ENCODE measurements at places on chromosomes 11 and 22. TPM values are rescaled to one million over a fixed set of nuclear protein-coding genes. Genes with fewer than 3 reads are reported as not detected.

GRCh38 chr22:43330178-43331068, 12.7 kb downstream of the SCUBE1 start:
- no peak overlapping the region for H3K27ac ChIP-seq
- no peaks in the 10 kb centered on the region for H3K36me3 ChIP-seq
- no peak for DNase-seq
- H3K4me3 ChIP-seq = no peak overlapping the region
- no peaks in the 10 kb centered on the region for H3K27me3 ChIP-seq
- no peaks in the 10 kb centered on the region for H3K4me1 ChIP-seq

DNA sequence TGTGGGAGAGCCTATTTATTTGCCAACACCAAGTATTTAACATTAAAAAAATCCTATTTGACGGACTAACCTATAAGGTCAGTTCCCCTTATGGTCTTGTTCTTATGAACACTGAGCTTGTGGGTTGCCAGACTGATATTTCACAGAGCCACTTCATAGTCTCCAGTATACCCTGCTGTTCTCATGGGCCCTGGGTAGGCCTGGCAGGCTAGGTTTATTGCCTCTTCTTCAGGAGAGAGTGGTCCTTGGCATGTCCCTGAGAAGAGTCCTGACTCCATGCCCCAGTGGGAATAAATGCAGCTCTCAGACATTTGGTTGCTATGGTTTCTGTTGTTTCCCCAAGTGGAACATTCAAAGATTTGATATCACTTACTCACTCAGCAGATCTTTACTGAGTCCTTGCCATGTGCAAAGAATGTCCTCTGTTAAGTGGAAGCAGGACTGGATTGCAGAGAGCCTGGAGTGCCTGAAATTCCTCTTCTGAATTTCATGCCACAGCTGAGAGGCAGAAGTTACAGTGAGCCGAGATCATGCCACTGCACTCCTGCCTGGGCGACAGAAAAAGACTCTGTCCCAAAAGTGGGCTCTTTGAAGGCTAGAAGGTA, 15.7 kb downstream of the SLC5A1 start:
- no peaks in the 10 kb centered on the region for H3K36me3 ChIP-seq
- no peaks in the 10 kb centered on the region for H3K27me3 ChIP-seq
- no peaks in the 10 kb centered on the region for H3K4me1 ChIP-seq
- no peak overlapping the region for H3K4me3 ChIP-seq

DNA sequence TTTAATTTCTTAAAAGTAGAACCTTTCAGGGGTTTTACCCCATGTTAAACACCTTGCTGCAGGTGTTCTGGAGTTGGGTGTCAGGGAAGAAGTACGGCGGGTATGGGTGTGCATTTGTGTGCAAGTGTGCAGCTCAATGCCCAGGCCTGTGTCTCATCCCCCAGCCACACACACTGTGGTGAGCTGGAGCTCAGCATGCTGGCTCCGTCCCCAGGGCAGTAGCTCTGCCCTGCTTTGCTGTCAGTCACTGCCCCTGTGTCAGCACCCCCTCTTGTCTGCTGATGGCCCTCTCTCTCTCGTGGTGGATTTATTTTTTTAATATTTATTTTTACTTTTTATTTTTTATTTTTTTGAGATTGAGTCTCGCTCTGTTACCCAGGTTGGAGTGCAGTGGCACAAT, 35.8 kb upstream of the MYO18B start:
- no peak overlapping the region for H3K27ac ChIP-seq
- H3K36me3 ChIP-seq = no peaks in the 10 kb centered on the region
- no peaks in the 10 kb centered on the region for H3K4me1 ChIP-seq

DNA sequence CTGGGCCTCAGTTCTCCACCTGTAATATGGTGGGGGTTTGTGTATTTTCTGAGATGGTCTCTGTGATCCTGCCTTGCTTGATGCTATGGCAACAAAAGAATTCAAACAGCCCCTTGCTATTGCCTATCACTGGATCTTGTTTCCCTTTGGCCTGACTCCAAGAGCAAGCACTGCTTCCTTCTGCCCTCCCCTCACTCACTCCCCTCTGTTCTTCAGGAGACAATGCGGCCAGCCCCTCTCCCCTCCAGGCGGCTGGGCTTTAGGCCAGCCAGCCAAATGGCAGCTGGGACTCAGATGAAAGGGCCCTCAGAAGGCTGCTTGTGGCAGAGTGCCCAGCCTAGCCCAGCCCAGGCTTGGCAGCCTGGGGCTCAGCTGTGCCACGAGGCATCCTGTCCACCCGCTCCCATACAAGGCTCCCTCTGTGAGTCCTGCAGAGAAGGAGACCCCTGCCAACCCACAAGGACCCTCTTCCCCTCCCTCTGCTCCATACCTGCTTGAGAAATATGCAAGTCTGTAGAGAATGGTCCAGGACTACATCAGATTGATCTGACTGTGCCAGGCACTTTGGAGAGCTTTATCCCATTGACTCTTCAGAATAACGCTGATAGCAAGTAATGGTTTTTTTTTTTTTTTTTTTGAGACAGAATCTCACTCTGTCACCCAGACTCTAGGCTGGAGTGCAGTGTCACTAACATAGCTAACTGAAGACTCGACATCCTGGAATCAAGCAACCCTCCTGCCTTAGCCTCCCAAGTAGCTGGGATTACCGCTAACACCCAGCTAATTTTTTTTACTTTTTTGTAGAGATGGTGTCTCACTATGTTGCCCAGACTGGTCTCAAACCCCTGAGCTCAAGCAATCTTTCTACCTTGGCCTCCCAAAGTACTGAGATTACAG, 7.6 kb upstream of the KCTD14 start:
- no peak overlapping the region for H3K27ac ChIP-seq
- H3K4me3 ChIP-seq = no peak overlapping the region
- DNase-seq = no peak
- H3K27me3 ChIP-seq = no peaks in the 10 kb centered on the region
- no peaks in the 10 kb centered on the region for H3K36me3 ChIP-seq

DNA sequence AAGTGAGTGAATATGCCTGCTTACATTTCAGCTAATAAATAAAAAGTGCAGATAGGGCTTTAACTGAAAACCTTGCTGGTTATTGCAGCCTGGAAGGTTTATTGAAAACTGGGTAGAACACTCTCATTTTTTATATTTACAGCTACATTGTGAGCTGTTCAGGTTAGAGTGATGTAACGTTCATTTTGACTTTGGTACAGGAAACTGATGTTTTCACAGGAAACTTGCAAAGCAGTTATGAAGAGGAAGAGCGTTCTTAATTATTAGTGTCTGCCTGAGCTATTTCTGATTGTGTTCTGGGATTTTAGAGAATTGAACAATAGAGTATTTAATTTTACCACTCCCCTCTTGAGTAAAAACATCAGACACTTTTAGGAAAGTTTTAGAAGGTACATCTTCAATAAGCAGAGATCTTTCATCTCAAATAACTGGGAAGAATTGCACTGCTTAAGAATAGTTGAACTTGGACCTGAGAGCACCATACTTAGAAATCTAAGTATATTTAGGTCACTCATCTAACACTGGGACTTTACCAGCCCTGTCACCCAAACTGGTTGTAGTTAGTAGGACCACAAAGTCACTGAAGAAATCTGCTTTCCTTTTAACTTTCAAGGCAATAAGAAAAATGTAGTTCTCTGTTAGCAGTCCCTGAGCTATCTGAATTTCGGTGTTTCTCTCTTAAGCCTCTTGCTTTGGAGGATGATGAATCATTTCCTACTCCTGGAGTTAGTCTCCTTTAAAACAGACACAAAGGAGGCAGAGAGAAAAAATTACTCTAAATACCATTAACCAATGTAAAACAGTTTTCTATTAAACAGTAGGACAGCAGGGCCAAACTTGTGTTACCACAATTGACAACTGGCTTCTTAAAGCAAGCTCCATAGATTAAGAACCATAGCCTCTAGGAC, 128.6 kb upstream of the DDI1 start:
- no peak overlapping the region for H3K4me3 ChIP-seq
- DNase-seq = no peak
- no peaks in the 10 kb centered on the region for H3K27me3 ChIP-seq
- no peaks in the 10 kb centered on the region for H3K36me3 ChIP-seq
- H3K27ac ChIP-seq = no peak overlapping the region
- H3K4me1 ChIP-seq = no peaks in the 10 kb centered on the region

GRCh38 chr11:9606809-9607510, 33.5 kb downstream of the WEE1 start:
- no peak overlapping the region for H3K27ac ChIP-seq
- no peak for DNase-seq
- H3K4me3 ChIP-seq = no peak overlapping the region
- no peaks in the 10 kb centered on the region for H3K27me3 ChIP-seq
- no peaks in the 10 kb centered on the region for H3K36me3 ChIP-seq
- peaks cover 5% of the 10 kb centered on the region for H3K4me1 ChIP-seq

- no peak overlapping the region for H3K4me3 ChIP-seq
- no peaks in the 10 kb centered on the region for H3K4me1 ChIP-seq
- no peak for DNase-seq
- H3K27ac ChIP-seq = no peak overlapping the region
- no peaks in the 10 kb centered on the region for H3K36me3 ChIP-seq
Measured at GRCh38 chr11:70383664-70384565, 14.4 kb upstream of the CTTN start.

DNA sequence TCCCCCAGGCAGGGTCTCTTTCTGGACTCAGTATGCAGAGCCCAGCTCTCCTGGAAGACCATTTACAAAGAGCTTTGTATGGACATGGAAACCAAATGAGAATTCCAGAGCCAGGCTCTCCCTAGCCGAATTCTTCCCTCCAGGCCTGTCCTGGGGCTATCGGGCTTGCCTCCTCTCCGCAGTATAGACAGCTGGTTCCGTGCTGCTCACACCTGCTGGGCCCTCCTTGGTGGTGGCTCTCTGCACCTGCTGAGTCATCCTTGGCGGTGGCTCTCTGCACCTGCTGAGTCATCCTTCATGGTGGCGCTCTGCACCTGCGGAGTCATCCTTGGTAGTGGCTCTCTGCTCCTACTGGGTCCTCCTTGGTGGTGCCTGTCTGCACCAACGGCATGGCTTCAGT, 743.5 kb downstream of the BRD1 start:
- no peaks in the 10 kb centered on the region for H3K27me3 ChIP-seq
- DNase-seq = no peak
- no peaks in the 10 kb centered on the region for H3K36me3 ChIP-seq
- H3K4me1 ChIP-seq = no peaks in the 10 kb centered on the region
- H3K4me3 ChIP-seq = no peak overlapping the region

GRCh38 chr11:36013950-36014897, 70.4 kb downstream of the LDLRAD3 start:
- no peak for DNase-seq
- no peak overlapping the region for H3K27ac ChIP-seq
- no peak overlapping the region for H3K4me3 ChIP-seq
- no peaks in the 10 kb centered on the region for H3K36me3 ChIP-seq
- no peaks in the 10 kb centered on the region for H3K4me1 ChIP-seq

DNA sequence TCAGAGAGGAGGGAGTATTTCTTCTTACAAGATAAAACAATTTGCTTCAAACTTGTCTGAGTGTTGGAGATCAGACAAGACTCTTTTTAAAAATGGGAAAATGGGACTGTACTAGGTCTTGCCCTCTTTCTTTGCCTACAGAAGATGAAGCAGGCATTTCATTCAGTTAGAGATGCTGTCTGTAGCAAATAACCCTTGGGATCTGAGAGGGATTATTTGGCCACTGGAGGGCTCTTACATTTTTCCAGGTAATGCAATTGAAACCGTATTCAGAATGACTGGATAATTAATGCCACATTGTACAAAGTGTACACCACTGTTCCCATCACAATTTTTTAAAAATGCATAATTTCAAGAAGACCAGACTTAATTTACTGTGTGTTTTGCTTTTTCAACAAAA, 258.5 kb upstream of the KIRREL3 start:
- H3K4me1 ChIP-seq = no peaks in the 10 kb centered on the region
- DNase-seq = no peak
- no peaks in the 10 kb centered on the region for H3K27me3 ChIP-seq
- H3K36me3 ChIP-seq = no peaks in the 10 kb centered on the region
- H3K4me3 ChIP-seq = no peak overlapping the region

- H3K36me3 ChIP-seq = no peaks in the 10 kb centered on the region
- no peaks in the 10 kb centered on the region for H3K27me3 ChIP-seq
- H3K27ac ChIP-seq = no peak overlapping the region
- DNase-seq = peak; percentile 68
Measured at GRCh38 chr11:6755303-6755952, 16.3 kb downstream of the OR2AG2 start.

GRCh38 chr22:22877523-22878210, 9.9 kb upstream of the IGLL5 start:
- H3K27ac ChIP-seq = no peak overlapping the region
- H3K4me1 ChIP-seq = no peaks in the 10 kb centered on the region
- no peaks in the 10 kb centered on the region for H3K27me3 ChIP-seq

DNA sequence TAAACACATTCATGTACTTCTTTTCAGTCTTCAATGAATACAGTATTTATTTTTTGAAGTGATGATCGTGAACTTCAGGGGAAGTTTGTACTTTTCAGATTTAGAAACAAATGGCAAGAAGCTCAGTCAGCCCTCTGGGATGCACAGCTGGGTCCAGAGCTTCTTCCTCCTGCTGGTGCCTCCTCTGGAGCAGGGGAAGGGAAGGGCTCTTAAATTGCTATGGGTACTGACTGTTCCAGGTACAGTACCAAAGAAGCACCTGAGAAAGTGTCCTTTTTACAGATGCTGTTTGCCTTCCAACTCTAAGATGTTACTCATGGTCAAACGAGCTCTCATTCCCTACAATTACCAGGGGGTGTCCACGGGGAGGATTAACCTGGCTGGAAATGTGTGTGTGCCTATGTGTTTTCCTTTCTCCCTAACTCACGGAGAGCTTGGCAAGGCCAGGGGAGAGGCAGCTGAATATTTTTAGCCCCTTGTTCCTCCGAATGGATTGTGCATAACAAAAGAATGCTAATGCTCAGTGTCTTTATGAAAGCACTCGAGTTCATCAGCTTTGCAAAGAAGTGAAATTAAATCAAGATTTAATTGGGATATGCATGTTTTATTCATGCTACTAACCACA, 313.7 kb upstream of the CADM1 start:
- DNase-seq = no peak
- H3K27me3 ChIP-seq = no peaks in the 10 kb centered on the region
- no peak overlapping the region for H3K4me3 ChIP-seq
- H3K4me1 ChIP-seq = no peaks in the 10 kb centered on the region

Gene KDM4E
- not detected for total RNA-seq

Gene APOA4
- not detected for total RNA-seq

Gene C11orf86
- not detected for total RNA-seq

Gene E2F8
- not detected for total RNA-seq

Gene GNG3
- total RNA-seq = not detected

Gene DEUP1
- total RNA-seq = not detected

Gene GLYAT
- not detected for total RNA-seq
